ENCODE measurements at places on chromosomes 16 and 17. TPM values are rescaled to one million over a fixed set of nuclear protein-coding genes. Genes with fewer than 3 reads are reported as not detected.

Gene DPEP3
- 0.16 TPM for polyA plus RNA-seq

DNA sequence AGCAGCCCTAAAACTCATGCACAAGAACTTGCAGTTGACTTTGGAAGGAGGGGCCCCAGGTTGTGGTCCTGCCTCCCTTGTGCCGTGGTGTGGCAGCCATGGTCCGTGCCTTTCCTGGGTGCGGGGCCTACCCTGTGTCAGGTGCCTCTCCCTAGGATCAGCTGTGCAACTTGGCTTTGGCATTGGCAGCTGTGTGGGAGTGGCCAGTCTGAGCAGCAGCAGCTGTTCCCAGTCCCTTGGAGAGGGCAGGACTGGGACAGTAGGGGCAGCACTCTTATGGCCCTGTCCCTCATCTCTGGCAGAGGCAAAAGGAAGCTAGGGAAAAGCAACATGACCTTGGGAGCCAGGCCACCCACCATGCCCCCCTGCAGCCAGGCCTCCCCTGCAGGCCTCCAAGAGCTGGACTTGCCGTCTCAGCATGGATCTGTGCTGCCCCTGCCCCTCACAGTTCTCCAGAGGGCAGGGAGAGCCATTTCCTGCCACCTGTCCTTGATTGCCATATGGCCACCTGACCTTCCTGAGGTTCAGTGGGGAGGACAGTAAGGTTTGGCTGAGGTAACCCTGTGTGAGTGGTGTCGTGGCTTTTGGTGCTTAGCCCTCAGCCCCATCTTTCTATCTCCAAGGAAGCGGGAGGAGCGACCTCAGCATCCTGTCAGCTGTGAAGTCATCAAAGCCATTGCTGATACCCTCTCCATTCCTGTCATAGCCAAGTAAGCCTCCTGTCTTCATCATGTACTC lies 15.5 kb upstream of the NFATC3 start:
- DNase-seq: no peak

- DNase-seq: no peak
Measured at GRCh38 chr17:79617740-79618382, 7.0 kb upstream of the RBFOX3 start.

DNA sequence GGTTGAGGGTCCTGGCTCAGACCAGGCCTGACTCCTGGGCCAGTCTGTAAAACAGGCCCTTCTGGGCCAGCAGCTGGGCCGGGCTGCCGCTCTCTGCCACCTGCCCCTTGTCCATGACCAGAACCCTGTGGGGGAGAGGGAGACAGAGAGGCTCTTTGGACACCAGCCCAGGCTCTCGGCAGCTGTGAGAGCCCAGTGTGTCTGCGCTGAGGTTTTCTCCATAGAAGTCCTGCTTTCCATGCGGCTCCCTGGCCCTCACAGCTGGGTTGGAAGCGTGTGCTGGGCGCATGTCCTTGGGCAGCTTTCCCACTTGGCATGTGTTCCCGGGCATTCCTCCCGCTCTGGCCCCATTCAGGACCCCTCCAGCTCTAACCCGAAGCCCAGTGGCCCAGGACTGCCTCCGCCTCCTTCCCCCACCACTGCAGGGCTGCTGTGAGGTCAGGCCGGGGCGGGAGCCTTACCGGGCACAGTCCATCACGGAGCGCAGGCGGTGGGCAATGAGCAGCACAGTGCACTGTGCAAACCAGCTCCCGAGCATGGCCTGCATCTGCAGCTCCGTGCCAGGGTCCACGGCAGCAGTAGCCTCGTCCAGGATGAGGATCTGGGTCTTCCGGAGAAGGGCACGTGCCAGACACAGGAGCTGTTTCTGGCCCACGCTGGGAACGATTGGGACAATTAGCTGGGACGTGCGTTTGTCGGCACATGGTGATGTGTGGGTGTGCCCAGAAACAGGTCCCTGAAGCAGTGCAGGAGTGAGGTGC lies 73.0 kb downstream of the ABCC6 start:
- DNase-seq: no peak

DNA sequence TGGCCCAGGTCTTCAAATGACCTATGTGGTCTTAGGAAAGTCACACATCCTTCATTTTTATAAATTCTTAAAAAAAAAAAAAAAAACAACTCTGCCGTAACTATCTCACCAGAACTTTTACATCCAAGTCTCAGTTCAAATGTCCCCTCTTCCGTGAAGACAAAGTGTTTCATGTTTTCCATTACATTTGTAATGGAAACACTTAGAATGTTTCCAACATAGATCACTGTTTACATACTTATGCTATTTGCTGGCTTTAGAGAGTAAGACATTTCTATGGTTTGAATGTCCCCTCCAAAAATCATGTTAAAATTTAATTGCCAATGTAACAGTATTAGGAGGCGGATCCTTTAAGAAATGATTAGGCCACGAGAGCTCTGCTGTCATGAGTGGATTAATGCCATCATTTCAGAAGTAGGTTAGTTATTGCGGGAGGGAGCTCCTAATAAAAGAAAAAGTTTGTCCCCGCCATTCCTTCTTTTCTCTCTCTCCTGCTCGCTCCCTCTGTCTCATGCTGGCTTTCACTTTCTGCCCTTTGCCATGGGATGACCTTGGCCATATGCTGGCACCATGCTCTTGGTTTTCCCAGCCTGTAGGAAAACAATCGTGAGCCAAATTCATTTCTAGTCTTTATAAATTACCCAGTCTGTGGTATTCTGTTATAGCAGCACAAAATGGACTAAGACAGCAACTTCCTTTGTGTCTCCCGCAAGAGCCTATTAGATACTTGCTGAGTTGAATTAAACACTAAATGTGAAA lies 887.8 kb upstream of the SOX9 start:
- no peak for DNase-seq

DNA sequence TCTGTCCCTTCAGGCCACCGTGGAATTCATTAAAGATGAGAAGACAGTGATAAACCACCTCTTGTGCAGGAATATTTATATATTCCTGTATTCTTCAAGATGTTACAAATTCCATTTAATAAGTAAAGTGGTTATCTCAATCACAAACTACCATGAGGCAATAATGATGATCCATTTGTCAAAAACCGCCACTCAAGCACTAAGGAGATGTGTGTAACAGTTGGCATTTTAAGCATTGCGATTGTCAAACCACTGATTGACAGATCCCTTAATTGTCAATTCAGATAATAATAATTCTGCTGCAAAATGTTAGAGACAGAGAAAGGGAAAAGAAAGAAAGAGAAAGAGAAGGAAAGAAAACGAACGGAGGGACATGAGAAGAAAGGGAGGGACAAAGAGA lies 476.1 kb upstream of the RBFOX1 start:
- DNase-seq: no peak

- no peak for DNase-seq
Measured at GRCh38 chr16:85395207-85395912, 217.8 kb upstream of the GSE1 start.

GRCh38 chr17:82297714-82298537 lies 19.5 kb downstream of the CD7 start:
- DNase-seq: no peak

GRCh38 chr16:31452631-31453106 lies 6.6 kb upstream of the ARMC5 start:
- DNase-seq: no peak

DNA sequence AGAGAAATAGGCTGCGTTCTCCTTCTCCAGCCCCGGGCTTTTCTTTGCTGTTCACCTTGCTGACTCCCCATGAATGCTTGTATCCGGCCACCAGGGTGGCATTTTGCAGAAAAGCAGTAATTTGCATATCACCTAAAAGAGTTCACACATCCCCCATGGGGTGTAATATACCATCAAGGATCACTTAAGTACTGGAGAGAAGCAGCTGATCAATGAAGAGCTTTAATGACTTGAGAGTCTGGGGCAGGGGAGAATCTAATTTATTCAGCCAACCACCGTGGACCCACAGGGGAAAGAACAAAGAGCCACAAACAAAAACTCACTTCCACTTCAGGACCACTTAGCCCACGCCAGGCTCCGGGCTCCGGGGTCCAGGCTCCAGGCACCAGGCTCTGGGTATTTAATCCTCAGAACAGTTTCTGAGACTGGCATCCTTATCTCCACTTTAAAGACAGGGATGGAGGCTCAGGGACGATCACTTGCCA lies 33.9 kb upstream of the SEC14L1 start:
- DNase-seq: no peak

Gene ZNF750
- polyA plus RNA-seq: 2.0 TPM

- no peak for DNase-seq
Measured at GRCh38 chr17:47733674-47734410, 806 bp downstream of the TBX21 start.

DNA sequence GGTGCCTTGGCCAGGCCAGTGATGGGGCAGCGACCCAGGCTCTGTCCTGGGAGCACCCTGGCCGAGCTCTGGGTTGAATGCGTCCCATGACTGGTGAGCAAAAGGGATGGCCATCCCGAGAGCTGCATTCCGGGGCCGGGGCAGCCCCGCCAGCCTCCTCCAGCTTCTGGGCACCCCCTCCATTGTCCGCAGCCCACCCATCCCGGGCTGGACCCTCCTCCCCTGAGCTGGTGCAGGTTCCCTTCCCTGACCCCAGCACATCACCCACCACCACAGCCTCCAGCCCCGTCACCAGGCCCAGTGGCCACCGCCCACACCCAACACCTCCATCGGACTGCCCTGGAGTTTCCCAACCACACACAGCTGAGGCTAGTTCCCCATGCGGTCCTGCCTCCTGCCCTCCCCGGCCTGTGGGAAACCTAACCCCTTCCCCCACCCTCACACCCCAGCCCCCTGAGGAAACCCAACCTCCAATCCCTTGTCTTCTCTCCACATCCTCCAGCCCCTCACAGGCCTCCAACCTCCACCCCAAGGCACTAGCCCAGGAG lies 16.2 kb upstream of the PVALEF start:
- DNase-seq: no peak

Measured in renal cortex interstitium (tissue), 15 donors.